ENCODE measurements at places on chromosomes 1 and 21.

DNA sequence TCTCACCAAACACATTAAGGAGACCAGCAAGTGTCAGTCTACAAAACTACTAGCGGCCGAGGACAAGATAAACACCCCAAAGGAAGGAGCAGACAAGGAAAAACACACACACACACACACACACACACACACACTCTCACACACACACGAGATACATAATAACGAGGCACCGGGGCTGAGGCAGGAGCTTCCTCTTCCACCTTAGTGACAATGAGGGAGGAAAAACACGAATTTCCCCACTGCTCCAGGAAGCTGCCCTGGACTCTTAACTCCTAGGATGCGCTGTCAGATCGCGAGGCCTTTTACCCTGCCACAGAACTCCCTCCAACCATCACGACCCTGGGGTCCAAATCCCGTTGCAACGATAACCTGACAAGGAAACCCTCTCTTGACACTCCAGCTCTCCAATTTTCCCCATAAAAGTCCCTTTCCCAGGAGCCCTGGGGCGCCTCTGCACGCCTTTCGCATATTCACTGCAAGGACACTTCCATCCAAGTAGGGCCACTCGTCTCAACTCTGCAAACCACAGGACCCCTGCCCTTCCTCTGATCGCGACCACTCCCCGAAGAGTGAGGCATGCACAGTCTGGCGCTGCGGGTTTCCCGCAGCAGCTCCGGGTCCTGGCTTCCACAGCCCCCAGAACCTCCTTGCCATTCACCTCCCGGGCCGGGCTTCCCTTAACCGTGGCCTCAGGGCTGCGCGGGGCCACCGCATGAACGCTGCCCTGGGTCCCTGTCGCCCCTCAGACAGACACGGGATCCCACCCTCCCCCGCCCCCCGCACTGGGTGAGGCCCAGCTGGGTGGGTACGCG is 581 bp downstream of the ETV3 start:
- DNase-seq: no peak

DNA sequence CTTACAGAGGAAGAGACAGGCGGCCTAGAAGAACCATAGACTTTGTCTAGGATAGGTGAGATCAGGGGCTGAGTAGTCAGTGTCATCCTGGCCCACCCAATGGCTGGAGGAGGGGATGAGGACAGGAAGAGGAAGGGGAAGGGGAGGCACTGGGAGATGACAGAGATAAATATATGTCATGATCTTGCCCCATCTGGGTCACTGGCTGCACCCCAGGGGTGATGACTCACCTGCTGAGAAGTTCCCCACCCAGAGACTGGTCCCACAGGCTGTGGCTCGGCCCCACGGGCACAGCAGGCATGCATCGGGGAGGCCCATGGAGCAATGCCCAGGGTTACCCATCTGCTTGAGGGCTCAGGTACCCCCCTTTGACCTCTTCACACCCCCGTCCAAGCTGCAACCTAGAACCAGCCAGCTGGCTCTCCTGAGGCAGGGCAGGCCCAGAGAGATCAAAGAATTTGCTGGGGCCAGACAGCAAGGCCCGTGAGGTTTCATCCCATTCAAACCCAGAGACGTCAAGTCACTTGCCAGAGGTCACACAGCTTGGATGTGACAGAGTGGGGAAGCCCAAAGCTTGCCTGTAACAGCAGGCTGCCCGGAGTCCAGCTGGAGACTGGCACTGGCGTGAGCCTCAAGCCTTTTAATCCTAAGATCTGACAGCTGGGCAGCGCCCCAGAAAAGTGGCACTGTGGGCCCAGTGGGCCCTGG is 34.7 kb upstream of the CASZ1 start:
- no peak for DNase-seq

DNA sequence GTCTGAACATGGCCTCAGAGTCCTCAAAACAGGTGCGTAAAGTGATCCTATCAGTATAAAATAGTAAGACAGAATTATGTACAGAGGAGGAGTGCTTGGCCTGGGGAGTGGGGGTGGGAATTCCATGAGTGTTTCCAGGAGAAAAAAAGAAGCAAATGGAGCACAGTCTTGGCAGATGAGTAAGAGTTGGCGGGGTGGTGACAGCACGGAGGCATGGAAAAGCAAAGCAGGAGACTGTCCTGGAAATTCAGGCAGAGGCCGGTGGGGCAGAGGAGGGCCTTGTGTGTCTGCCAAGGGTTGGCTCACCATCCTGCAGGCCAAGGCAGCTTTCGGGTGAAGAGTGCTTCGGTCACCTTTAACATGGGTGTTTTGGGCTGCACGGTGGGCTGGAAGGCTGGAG is 63.4 kb downstream of the OPTC start:
- DNase-seq: no peak

DNA sequence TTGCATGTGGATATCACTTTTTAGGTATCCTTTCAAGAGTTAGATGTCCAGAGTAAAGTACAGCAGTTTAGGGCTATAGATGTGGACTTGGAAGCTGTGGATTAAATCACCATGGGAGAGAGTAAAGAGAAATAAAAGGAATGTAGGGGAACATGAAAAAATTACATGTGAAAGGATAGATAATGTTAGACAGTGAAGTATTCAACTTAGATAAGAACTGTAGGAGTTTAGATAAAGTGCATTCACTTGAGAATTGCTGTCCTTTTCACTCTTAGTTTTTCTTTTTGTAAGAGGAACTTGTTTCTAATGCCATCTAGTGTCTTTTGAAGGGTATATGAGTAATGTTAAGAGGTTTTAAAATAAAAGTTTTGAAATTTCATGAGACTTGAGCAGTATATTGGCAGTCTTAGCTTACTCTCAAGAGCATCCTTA is 40.1 kb downstream of the MAST2 start:
- no peak for DNase-seq

- no peak for DNase-seq
These were observed 5.0 kb downstream of the COG2 start for GRCh38 chr1:230647321-230647720.

DNA sequence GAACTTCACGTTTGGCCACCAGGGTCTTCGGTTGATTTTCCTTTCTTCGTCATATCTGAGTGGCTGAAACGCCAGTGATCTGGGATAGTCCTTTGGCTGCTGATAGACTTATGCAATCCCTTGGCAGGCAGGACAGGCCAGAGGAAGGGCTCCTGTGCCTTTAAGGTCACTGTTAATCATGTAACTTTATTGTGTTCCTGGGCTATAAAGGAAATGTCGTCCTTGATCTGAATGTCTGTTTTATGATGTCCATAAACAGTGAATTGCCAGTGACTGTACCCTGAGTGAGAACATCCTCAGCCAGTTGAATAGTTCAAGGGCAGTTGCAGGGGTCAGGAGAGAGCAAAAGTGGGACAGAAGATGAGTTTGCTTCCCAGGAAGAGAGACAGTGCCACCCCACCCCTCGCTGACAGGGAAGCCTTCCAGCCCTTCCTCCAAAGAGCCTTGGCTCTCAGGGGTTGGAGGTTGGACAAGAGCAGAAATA is 68.0 kb downstream of the PDE9A start:
- DNase-seq: no peak

DNA sequence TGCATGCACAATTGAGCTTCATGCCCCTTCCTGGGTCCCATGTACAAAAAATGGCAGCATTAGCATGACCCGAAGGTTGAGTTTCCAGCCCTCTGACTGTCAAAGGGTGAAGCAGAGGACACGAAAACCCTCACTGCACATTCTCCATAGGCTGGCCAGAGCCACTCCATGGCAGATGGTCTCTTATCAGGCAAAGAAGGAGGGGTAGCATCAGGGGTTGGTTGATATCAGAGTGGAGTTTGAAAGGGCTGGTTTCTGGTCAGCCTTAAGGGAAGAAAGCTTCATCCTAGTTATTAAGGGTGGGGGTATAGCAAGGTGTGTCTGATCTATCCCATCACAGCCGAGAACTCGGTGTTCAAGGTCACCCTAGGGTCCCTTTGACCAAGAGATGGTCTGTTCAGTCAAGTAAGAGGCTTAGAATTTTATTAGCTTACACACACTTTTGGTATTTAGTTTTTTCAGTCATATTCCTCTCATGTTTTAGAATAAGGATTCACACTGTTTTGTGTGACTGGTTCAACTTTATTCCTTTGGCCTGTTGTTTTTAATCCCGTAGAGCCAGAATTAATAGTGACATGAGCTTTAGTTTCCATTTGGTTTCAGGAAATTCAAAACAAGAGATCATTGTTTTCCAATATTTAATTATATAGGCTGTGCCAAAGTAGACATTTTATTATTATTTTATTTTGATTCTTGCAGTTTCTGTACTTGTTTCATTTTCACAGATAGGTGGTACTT is 199.9 kb upstream of the FMN2 start:
- DNase-seq: no peak

- no peak for DNase-seq
These were observed 4.6 kb upstream of the ATP13A2 start for GRCh38 chr1:17016317-17016661.

GRCh38 chr1:165045902-165046301 is 310.6 kb downstream of the LMX1A start:
- no peak for DNase-seq

DNA sequence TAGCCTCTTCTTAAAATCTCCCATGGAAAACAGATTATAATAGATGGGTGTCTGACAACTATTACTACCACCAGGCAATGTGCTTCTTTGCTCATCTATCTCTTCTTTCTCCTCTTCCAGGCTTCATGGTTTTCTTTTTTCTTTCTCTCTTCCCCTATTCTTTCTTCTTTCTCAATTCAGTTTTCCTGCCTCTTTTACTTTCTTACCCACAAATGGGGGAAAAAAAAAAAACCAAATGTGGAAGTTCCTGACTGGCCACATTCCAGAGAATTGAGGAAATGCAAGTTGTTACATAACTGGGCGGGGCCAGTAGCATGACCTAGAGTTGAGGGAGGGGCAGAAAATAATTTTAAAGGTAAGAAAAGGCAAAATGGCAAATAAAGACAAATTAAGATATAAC is 10.9 kb upstream of the SMG7 start:
- no peak for DNase-seq

- no peak for DNase-seq
These were observed 2.9 kb downstream of the C2CD2 start for GRCh38 chr21:41950941-41951351.

DNA sequence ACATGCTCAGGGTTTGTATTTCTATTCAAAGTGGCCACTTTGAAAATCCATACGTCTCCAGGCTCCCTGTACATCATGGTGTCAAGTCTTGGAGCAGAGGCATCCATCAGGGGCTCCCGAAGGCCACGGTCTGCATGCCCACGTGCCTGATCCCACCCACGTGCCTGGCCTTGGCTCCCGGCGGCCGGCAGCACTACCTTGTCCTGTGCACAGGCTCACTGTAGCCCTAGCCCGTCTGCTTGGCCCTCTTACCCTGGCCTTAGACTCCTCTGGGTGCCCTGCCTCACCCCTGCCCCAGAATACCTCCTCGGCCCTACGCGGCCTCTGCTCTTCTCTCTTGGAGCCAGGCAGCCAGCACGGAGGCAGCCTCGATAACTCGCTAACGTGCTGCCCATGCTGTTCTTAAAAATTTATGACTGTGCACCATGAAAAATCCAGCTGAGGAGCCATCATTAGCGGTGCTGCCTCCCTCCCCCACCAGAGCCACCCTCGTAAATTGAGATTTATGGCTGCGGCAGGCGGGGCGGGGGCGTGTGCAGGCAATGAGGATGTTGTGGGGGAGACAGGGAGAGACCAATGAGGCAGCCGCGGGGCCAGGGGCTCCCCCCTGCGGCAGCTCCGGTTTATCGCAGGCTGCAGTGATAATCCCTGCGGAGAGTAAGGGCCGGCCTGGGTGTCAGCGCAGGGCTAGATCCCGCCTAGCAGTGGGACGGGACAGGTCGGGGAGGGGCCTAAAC is 24.6 kb downstream of the DMAP1 start:
- peak; percentile 71 for DNase-seq

- DNase-seq: no peak
These were observed 21.7 kb downstream of the SELP start for GRCh38 chr1:169608226-169608625.

GRCh38 chr1:156624814-156625435 is 5.7 kb downstream of the HAPLN2 start:
- DNase-seq: no peak
